ENCODE measurements at places on chromosomes 5 and 9.

GRCh38 chr5:10885026-10885425 is 124.0 kb upstream of the DAP start:
- DNase-seq: no peak

DNA sequence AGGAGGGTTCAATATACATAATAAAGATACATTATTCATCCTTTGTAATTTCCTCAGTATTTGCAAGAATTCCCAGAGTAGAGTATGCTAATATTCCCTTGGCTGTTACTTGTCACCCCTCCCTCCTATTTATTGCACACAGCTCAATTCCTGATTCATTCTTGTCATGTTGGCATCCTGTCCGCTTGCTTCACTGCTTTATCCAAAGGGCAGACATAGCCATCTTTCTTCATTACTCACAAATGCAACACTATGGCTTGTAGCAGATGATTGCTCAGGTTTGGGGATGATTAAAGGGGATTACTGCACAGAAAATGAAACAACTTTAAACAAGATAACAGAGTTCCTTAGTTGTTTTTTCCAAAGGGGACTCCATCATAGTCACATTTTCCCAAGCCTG is 1.2 kb upstream of the IL33 start:
- DNase-seq: no peak

DNA sequence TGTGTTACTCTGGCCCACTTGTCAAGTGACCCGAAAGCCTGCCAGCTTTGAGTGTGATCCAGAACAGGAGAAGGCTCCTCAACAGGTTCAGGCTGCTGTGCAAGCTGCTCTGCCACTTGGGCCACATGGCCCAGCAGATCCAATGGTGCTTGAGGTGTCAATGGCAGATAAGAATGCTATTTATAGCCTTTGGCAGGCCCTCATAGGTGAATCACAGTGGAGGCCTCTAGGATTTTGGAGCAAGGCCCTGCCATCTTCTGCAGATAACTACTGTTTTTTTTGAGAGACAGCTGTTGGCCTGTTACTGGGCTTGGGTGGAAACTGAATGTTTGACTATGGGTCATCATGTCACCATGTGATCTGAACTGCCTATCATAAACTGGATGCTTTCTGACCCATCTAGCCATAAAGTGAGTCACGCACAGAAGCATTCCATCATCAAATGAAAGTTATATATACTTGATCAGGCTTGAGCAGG is 180.8 kb downstream of the CARTPT start:
- no peak for DNase-seq

GRCh38 chr9:304106-304505 is 89.4 kb downstream of the DOCK8 start:
- DNase-seq: no peak

- DNase-seq: no peak
These were observed 94.2 kb downstream of the CYLC2 start for GRCh38 chr9:103089357-103089756.

GRCh38 chr9:87569008-87569509 is 71.4 kb downstream of the DAPK1 start:
- DNase-seq: no peak

GRCh38 chr5:34020726-34021125 is 12.9 kb upstream of the AMACR start:
- DNase-seq: no peak

DNA sequence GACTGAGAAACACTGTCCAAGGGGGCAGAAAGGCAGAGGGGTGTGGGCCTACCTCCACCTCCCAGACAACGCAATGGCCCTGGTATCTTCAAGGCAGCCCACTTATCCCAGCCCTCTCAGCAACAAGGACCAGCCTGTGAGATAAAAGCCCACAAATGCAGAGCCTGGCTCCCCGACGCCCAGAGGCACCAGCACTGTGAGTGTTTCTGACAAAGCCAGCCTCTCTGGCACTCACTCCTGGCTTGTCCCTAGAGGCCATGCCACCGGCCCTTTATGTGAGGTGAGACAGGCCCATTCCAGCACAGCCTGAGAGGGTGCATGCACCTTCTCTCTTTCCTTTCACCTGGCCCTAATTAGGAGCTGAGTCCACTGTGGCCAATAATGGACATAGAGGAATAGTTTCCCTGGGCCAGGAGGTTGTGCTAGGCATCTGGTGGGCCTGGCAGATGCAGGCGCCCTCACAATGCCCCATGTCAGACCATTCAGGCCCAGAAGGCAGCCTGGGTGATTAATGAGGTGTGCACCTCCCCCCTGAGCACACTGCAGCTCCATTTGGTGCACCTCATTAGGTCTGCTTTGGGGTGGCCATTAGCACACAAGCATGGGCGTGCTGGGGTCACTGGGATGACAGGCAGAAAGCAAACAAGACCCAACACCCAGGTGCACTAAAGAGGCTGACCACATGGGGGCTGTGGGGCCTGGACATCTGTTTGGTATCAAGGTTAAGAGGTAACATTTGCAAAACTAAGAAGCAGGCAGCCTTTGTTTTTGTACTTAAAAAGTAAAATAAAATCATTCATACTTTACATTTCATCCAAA is 176.0 kb downstream of the MED10 start:
- DNase-seq: no peak

- no peak for DNase-seq
These were observed 122.9 kb downstream of the DMAC1 start for GRCh38 chr9:7676609-7677156.

- peak; percentile 24 for DNase-seq
These were observed 10.5 kb upstream of the SHB start for GRCh38 chr9:38079461-38080031.

DNA sequence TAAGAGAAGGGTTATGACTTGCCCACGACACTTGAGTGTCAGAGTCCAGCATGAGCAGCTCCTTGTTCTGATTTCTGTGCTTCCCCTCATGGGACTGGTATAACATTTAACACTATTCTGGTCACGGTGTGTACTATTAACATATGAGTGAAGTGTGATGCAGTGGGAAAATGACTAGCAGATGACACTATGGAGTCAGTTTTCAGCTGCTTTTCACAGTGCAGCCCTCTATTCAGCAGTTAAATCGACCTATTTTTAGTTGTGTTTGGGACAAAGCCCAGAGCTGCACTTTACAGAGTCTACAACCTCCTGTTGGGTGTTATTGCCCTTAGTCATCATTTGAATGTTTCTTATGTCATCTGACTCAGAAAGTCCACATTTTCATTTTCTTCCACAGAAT is 59.1 kb downstream of the CHSY3 start:
- DNase-seq: no peak

DNA sequence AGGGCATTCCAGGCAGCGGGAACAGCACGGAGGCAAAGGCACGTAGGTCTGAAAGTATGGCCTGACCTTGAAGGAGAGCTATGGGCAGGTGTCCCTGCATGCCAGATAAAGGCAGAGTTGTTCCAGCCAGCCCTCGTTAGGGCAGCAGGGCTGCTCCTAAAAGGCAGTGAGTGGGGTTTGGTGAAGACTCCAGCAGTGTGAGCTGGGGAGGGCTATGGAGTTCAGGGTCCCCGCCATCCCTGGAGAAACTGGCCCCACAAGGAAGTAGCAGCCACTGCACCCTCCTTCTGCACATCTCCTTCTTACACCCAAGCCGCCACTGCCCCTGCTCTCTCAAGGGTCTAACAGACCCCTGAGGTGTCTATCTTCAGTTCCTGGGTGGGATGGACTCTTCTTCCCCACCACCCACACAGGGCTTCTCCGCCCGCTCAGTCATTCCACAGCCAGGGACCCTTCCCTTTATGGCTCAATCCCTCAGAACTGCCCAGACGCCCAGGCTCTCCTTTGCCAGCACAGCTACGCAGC is 1.4 kb downstream of the AKNA start:
- DNase-seq: no peak

DNA sequence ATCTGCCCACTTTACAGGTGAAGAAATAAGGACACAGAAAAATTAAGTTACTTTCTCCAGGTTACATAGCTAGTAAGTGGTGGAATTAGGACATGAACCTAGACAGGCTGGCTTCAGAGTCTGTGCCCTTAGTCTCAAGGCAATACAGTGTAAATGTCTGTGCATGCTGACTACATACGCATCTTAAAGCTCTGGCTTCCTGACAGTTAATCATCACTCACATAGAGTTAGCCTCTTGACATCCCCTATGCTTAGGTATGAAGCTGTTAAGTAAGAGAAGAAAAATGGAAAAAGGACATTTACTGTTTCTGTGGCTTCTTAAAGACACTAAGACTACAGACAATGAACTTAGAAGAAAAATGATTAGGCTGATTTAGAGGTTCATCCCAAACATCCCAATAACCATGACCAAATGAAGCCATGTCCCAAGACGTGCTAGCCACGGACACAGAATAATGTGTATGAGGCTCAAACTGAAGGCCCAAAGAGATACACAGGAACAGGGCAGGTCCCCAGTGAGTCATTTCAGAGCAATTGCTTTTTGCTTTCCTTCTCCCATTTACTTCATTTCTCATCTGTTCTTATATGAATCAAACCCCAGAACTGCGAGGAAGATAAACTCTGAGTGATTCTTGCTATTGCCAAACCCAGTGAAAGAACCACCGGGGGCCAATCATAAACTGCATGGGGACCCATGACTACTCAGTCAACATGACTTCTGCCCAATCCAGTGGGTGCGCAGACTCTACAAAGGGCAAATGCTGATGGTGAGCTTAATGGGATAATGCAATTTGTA is 100.0 kb upstream of the IFNK start:
- no peak for DNase-seq

DNA sequence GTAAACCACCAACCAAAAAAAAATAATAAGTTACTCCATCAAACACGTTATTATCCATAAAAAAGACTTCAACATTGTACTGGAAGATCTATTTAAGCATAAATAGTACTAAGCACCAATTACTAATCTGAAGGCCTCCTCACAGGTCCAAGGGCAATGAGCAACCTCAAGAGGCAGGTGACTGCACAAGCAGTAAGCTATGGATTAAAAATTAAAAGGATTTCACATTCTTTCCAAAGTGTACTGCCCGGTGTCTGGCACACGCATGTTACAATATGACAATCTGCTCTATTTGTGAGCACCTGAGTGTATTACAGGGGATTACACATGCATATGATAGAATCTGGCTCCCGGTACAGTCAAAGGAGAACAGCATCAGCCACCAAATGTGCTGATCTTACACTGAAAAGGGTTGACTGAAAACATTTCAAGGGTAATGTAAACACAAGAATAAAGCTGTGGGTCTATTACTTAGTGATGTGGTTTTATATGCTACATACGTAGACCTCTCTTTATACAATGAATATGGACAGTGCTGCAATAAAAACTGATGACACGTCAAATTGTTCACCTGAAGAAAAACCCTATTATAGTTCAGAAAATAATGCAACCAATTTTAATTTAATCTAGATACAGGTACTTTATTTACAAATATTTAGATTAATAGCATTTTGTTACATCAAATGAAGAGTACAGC is 22.8 kb downstream of the RAB14 start:
- no peak for DNase-seq

DNA sequence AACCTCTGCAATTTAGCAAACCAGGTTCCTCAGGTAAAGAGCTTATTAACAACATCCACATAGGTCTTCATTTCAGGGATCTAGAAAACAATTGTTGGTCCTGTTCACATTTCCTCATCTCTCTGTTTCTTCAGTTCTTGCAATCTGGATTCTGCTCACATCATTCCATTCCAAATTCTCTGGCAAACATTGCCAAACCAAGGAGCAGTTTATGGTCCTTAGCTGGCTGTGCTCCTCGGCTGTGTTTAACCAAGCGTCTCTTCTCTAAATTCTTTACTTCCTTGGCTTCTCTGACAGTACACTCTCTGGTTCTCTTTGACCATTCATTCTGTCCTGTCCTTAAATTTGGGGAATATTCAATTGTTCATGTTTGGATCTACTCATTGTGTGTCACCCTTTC is 65.8 kb upstream of the RANBP3L start:
- no peak for DNase-seq

- DNase-seq: no peak
These were observed 1075.0 kb downstream of the CDH9 start for GRCh38 chr5:25963251-25964008.

GRCh38 chr5:68762201-68762600 is 331.6 kb upstream of the SLC30A5 start:
- no peak for DNase-seq

GRCh38 chr9:106962122-106962521 is 99.2 kb downstream of the ZNF462 start:
- no peak for DNase-seq

- DNase-seq: no peak
These were observed 94.6 kb upstream of the PTCH1 start for GRCh38 chr9:95611354-95611753.

DNA sequence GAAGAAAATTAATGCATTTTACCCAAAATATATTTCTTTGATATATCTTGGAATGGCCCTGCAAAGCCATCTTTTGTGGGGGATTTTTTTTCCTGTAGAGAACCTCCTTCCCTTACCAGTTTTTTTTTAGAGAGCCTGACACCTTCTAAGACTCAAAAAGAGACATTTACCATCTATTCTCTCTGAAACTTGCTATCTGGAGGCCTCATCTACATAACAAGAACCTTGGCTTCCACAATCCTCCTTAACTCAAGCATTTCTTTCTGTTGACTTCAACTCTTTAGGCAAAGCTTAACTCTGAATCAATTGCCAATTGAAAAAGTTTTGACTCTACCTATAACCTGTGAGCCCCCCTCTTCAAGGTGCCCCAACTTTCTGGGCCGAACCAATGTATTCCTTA is 6.2 kb downstream of the SLC45A2 start:
- DNase-seq: no peak

DNA sequence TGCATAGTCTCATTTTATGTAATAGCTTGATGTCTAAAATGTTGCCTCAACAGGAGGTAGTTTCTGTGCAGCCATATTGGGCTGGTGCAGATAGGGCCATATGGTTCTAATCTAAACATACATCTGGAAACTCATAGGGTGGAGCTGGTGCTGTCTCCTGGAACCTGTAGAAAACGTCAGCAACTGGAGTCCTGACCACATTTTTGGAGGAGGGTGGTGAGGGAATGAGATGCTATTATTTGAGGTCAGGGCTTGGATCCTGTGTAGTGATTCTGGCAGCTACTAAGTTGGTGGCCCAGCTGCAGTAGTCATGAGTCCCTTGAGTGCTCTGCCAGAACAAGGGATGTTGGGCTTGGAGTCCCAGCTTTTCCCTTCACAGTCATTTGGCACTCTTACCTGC is 14.1 kb downstream of the MAN2A1 start:
- no peak for DNase-seq

GRCh38 chr9:137245450-137246421 is 4.6 kb downstream of the TUBB4B start:
- DNase-seq: no peak

DNA sequence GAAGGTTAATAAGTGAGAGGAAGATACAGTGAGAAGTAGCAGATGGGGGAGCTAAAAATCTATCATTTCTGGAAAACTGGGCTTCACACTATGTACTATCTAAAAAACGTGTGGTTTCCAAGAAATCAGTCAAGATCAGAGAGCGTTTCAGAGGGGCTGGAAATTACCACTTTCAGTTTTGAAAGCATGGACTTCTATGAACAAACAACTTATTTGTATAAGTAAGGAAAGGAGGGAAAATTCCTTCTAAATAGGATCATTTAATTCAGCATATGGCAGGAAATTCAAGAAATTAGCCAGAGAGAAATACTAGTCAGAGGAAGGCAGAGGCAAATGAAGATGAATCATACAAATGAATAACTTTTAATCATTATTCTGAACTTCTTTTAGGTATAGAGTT is 11.3 kb downstream of the TNC start:
- DNase-seq: no peak

- no peak for DNase-seq
These were observed 76.4 kb downstream of the TTLL11 start for GRCh38 chr9:122016744-122017143.

All from CD4-positive, alpha-beta T cell treated with Interleukin-1 beta for 1 hour (primary cell).